HCEC 1CT (cell line): ENCODE measurements at places on chromosomes 3 and 15.

DNA sequence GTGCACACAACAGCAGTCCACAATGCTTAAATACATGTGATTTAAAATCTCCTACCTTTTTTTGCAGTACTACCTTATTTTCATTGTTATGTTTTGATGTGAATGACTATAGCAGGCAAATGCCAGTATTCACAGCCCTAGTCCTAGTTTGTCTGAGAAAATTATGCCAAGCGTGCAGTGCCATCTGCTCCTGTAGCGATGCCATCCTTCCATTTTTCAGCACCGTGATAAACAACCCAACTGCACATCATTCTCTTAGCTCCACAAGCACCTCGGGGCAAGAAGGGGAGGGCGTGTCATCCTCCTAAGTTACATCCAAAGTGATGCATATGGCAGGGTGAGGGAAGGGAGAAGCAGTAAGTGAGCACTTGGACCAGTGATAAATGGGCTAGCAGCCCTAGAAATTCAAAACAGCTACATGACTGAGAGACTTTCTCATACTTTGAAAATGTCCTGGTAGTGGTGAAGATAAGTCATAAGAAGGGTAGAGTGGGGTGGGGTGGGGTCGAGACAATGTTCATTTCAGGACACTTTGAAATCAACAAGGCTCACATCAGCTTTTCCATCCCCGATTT is 198.8 kb downstream of the LSAMP start:
- no peak for DNase-seq

DNA sequence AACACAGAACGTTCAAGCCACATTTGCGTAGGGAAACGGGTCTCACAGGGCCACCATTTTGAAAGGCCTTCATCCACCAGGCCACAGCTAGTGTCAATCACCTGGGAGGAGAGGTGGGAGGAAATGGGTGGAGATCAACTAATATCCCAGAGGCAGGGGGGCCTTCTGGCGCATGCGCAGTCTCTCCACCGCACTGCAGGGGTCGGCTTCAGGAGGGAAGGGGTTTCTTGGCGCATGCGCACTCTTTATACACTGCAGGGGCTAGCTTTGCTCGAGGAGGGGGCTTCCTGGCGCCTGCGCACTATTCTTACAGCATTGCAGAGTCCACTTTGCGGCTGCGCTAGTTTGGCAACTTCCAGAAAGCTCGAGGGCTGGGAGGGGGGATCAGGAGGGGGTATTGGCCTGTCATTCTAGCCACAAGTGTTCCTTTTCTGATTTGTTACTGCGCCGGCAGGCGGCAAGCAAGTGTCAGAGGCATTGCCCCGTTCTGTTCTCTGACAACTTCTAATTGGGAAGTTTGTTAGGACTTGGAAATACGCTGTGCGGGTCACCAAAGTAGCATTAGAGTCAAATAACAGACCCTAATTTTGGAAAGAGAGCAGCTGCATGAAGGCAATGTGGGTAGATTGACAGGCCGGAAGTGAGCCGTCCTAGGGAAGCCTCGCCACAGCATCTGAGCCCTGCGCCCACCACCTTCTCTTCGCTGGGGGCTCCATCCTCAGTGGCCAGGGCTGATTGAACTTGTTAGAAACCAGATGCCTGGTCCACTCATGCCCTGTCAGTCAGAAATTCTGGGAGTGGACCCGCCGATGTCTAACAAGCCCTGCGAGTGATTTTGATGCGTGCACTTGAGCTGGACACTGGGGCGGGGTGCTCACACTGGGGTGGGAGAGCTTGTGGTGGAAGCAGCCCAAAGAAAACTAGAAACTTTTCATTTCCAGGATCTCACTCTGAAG is 173.5 kb upstream of the NDN start:
- no peak for DNase-seq

- DNase-seq = peak; percentile 62
Observed at GRCh38 chr3:65732051-65732935, 306.4 kb downstream of the MAGI1 start.

- no peak for DNase-seq
Observed at GRCh38 chr15:52082197-52083036, 30.2 kb downstream of the BCL2L10 start.

GRCh38 chr3:73485877-73486330 is 138.8 kb downstream of the PDZRN3 start:
- DNase-seq = no peak

- DNase-seq = peak; percentile 59
Observed at GRCh38 chr3:24773798-24774197, 279.1 kb upstream of the THRB start.

- peak; percentile 84 for DNase-seq
Observed at GRCh38 chr3:37243820-37244748, 69.7 kb upstream of the LRRFIP2 start.

GRCh38 chr3:170751083-170751898 is 118.7 kb downstream of the RPL22L1 start:
- DNase-seq = peak; percentile 93

DNA sequence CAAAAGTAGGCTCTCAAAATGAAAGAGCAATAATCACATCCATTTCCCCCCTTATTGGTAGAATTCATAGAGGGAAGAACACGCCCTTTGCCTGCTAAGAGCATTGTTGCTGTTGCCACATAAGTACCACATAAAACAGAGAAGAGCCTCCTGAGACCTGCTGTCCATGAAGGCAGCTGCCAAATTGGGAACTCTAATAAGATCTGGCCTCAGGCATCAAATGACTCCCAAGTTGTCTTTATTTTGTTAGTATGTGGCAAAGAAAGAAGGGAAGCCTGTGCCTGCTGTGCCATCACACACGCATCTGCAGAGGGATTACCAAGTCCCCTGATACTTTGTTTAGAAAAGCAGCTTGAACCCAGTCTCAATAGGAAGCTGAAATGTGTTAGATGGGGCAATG is 23.9 kb downstream of the VGLL3 start:
- DNase-seq = no peak
